Renal cortex interstitium (tissue), 15 donors: ENCODE measurements at places on chromosomes 2 and 18.

GRCh38 chr18:68837665-68838451 is 40.0 kb downstream of the CCDC102B start:
- no peak for DNase-seq

DNA sequence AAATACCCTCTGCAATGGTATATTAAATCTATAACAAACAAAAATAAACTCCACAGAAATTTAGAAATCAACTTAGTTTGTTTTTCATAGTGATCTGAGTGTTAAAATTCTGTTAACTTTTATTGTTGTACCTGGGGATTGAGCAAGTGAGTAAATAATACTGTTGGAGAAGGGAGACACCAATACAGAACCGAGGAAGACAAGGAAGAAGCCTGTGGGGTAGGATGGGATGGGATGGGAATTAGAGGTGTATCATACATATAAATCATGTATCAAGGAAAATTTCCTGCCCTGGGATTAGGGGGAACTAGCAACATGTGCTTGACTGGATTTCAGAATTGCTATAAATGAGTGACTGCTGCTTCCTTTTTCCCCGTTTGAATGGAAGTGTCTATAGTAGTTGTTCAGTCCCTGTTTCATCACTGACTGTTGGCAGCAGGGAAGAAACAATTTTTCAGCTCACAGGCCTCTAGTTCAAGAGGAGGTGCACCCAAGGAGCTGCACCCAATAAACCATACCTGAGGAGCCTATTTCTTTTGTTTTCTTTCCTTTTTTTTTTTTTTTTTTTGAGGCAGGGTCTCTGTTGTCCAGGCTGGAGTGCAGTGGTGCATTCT is 53.1 kb downstream of the SP110 start:
- no peak for DNase-seq

DNA sequence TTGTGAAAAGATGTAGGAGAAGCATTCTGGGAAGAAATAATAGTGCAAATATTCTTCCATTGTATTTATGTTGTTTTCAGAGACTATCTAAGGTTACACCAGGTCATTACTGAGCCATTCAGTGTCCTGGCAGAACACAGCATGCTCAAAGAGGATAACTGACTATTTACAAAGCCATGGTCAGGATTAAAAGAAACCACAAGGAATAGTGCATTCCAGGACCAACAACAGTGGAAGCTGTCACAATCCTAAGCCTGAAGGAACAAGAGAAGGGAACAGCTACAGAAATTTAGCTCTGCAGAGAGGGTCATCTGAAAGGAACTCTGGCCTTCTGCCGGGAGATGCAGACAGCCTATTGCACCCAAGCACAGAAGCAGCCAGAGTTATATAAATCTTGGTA is 116.7 kb downstream of the DSC3 start:
- no peak for DNase-seq

DNA sequence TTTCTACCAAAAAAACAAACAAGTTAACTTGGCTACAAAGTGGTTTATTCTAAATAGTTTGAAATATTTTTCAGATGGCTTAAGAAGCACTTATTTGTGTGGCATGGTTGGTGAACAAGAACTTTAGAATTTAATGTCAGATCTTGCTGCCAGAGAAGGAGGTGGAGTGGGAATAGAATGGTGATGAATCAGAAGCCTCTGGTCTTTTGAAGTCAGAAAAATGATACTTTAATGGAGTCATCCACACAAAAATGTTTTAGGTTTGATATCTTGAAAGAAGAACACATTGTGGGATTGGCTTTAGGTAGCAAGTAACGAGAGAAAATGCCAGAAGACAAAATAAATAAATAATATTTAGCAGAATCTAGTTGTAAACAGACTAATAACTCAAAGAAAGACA is 243.1 kb upstream of the FANCL start:
- no peak for DNase-seq

- no peak for DNase-seq
Observed at GRCh38 chr18:70705831-70706416, 417.1 kb downstream of the SOCS6 start.

DNA sequence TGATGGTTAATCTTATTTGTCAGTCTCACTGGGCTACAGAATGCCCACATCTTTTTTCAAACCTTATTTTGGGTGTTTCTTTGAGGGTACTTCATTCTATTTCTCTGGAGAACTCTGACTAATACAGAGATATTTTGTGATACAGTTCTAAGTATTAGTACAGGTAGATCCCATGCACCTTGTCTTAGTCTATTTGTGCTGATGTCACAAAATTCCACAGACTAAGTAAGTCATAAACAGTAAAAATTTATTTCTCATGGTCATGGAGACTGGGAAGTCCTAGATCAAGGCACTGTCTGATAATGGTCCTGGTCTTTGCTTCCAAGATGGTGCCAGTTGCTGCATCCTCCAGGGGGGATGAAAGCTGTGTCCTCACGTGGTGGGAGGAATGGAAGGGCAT is 68.6 kb upstream of the EPHA4 start:
- DNase-seq, result no peak

- no peak for DNase-seq
Observed at GRCh38 chr18:11823545-11823944, 27.7 kb upstream of the CHMP1B start.

DNA sequence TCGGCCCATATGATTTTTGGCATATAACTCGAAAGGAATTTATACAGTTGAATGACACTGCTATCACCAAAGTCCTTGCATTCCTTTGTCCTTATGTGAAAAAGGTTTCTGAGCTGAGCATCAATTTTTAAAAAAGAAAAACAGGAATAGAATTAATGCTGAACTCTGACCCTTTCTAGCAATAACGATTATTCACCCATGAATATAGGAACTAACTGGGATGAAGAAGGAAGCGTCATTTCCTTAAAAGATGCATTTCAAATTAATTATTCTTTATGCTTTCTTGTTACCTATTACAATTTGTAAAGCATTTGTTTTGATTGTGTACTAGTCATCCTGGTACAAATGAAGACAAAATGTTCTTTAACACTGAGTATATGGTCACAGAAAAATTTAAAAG is 19.3 kb downstream of the TMEM247 start:
- DNase-seq, result no peak

DNA sequence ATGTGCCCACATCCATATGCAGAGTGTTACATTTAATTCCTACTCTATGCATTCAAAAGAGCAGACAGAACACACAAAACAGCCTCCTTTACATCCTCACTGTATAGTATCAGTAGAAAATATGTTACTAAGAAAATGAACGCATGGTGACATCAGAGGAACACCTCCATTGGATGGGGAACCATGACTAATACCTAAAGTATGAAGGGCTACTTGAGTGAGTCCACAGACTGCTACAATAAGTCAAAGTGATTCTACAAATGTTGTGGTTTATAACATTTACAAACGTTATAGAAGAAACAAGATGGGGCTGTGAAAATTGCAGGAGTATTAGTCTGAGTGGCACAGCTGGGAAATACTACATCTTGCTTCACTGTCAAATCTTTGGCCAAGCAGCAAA is 1830.9 kb upstream of the PIK3C3 start:
- no peak for DNase-seq

- no peak for DNase-seq
Observed at GRCh38 chr2:224220586-224221255, 181.2 kb downstream of the FAM124B start.

GRCh38 chr2:161576421-161576820 is 47.8 kb upstream of the SLC4A10 start:
- DNase-seq, result no peak

DNA sequence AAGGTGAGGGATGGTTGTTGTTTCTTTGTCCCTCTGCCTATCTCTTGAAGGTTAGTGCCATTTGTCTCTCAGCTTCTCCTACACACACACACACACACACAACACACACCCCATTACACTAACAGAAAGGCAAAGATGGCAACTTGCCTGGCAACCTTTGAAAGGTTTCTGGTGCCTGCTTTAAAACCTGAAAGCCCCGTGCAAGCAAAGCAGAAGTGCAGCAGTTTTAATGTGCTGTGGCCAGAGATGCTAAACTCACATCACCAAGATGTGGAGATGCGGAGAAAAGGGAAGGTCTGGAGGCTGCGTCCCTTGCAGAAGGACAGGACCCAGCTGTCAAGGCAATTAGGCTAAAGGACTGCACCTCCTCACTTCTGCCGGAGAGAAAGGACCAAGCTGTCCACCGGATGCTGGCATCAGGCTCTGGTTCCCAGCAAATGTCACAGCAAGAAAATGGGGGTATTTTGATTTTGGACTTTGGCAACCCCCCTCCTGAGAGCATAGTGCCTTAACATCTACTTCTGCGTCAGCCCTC is 196.4 kb downstream of the ARL4C start:
- no peak for DNase-seq

- no peak for DNase-seq
Observed at GRCh38 chr18:39455285-39455684, 1889.7 kb upstream of the CELF4 start.

DNA sequence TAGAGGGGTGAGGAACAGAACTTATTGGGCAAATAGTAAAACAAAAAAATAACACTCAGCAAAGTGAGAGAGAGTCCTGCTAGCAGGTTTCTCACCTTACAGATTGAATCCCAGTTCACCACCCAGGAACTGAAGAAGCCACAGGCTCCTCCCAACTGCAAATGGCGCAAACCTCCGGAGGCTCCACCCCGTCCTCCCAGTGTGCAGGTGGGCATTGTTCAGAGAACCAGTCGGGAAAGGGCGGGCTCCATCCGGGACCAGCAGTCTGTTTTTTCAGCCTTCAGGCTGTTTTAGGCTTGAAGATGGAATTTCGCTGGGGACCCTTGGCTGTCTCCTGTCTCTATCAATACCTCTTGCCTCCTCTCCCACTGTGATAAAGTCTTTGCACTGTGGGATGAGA is 317.5 kb downstream of the PARD3B start:
- DNase-seq, result no peak

DNA sequence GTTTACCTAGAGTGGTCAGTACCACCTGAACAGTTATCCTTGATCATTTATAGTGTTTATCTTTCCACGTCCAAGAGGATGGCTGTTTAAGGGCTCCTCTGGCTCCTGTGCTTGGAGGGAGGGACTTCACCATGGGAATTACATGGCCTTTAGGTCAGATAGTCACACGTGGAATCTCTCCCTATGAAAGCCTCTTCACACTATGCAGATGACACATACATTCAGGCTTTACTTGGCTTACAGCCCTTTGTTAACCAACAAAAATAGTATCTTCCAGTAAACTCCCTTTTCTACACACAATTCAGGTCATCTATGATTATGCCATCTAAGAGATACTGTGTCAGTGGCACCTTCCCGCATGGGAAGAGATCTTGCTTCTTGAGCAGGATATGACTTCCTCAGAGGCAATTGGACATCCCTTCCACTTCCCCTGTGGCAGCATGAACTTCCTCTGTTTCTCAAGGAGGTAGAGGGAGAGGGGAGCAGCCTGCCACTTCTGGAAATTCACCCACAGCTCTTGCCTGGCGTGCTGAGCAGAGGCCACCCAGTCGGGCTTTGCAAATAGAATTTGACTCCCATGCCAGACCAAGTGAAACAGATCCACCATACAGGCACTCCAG is 53.5 kb downstream of the COLEC12 start:
- no peak for DNase-seq
